ENCODE measurements at places on chromosomes 1 and 21.

DNA sequence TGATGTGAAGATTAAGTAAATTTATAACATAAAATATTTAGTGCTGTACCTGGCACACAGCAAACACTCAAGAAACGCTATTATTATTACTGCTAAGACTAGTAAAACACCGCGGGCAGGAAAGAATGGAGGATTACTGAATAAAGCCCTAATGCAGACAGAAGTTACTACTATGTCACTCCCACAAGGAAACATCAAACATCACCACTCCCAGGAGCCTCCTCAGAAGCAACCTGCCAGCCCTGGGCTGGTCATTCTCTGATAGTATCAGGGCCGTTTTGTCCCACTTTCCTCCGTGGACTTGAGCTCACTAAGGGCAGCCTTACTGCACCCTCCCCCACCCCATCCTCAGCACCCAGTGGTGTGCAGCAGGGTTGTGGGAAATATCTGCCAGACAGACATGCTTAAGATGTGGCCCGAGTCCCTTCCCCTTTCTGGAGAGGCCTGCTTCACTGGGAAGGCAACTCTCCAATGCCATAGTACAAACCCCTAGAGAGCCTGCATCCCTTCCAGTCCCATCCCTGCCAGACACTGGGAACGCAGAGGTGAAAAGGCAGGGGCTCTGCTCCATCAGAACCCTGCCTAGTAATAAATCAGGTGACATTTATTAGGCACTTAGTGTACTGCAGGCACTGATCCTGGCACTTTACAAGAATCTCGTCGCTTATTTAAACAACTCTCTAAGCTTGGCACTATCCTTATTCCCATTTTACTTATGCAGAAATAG lies 41.7 kb upstream of the ECE1 start:
- no peak for DNase-seq

DNA sequence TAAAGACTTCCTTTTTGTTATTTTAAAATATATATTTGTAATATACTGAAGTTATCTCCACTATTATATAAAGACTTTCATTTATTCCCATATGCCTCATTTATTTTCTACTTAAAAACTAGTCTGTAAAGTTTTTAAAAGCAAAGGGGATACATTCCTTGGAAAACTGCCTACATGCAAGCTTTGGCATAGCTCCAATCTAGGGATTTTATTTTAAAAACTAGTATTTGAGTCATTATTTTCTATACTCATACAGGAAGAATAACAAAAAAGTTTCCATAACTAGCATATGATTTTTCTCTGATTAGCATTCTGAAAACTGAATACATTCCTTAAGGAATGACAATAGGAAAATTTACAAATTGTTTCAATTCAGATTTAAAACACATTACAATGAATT lies 88.9 kb downstream of the COL24A1 start:
- no peak for DNase-seq

DNA sequence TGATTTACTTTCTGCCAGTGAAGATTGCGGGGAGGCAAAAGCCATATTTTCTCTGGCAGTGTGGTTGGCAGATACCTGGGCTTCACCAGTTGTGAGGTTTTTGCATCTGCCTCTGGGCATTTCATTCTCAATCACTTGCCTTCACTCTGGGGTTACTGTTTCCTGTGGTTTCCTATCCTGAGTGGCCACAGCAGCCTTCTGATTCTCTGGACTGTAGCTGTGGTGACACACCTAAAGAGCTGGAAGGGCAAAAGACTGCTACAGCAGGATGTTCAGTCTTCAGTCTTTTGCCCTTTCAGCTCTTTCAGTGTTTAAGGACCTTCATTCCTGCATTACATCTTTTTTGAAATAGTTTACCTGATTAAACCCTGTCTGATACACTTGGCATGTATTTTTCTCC lies 50.5 kb upstream of the GPR52 start:
- DNase-seq = no peak

DNA sequence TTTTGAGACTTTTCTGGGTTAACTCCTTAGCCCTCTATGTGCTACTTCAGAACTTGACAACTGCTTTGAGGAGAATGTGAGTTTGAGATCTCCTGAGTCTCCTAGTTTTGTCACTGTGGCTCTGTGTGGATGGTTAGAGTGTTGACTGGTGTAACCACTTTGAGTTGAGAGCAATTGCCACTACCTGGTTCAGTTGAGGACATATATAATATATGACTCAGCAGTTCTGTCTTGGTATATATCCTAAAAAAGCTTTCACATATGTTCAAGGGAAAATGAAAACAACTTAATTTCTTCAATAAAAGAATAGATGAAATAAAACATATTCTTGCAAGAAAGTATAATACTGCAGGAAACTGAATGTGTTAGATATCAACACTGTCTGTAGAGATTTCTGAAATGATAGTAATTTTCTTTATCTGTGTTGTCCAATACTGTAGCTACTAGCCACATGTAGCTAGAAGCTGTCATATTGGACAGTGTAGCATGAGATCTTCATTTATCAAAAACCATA lies 96.7 kb upstream of the QSOX1 start:
- no peak for DNase-seq

DNA sequence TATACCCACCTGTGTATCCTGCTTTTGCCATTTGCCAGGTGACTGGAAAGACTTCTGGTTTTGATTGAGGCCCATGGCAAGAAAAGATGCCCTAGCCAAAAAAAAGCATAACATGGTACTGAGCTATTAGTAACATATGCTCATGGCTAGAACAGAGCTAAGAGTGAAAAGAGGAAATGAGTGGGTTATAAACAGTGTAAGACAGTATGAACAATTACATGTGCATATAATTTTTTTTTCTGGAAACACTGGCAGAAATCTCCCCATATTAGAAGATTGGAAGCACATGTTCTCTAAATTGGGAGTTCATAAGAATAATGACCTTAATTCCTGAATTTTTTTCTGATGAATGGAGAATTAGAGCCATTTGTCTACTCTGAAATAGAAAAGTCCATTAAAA lies 41.2 kb upstream of the PDC start:
- DNase-seq = no peak

GRCh38 chr1:201661823-201662359 lies 123.0 kb downstream of the NAV1 start:
- DNase-seq = no peak

GRCh38 chr1:1997576-1997975 lies 6.0 kb downstream of the CFAP74 start:
- no peak for DNase-seq

- no peak for DNase-seq
Observed at GRCh38 chr1:24609949-24610517, 33.1 kb upstream of the SRRM1 start.

- no peak for DNase-seq
Observed at GRCh38 chr1:23673086-23673813, 18.4 kb upstream of the RPL11 start.

DNA sequence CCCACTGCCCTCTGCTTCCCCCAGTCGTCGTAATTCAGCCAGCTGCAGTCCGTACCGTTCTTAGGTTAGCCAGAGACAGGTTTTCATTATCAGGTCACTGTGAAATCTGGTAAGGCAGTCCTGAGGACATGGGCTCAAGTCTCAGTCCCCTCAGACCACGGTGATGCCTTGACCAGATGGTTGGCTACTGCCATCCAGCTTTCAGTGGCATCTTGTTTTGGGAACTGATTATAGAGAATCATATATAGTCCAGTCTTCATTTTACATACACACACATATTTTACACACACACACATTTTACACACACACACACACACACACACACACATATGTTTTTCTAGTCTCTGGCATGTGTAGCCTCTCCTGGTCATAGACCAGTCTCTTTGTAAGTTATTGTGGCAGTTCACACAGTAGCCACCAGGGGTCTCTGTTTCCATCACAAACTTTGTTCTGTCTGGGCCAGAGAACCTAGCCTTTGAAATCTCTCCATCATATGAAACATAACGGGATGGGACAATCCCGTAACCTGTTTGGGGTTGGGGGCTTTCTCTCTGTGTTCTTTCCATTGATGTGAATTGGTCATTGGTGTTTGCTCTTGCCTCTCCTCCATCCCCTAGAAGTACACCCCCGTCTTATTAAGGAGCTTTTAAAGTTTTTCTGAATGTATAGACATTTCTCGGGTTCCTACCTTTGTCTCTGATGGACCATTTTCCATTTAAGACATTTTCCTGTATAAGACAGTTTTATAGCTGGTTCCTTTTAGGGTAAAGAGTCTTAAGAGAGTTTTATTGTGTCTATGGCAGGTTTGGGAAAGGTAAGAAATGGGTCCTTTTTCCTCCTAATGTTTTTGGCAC lies 8.4 kb upstream of the IKBKE start:
- peak; percentile 72 for DNase-seq

DNA sequence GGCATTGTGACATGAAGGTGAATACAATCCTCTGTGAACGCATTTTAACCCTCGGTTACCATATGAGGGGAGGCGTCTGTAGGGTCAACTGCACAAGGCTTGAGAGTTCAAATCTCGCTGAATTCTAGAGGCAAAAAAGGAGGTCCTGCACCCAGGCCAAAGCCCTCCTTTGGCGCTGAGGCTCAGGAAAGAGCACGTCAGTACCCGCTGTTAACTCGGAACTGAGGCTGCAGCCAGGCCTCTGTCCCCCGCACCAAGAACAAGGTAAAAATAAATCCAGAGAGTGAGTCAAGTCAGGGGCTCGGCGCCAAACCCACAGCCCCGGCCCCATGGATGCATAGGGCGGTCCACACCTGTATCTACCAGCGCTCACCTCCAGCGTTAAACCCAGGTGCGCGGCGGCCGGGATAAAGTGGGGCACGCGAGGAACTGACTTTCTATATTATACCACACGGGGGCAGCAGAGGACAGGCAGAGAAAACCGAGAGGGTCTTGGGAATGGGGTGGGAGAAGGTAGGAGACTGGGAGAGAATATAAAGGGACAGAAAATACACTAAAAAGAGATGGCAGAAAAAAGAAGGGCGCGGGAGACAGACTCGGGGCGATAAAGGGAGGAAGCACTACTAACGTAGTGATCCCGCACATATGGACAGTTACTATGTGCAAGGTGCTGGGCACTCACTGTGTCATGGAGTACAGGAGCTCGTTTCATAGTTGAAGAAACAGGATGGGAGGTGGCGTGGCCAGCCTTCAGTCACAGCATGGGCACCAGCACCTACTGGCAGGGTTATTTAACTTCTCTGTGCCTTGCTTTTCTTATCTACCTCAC lies 54.9 kb downstream of the DMRTA2 start:
- DNase-seq = no peak

DNA sequence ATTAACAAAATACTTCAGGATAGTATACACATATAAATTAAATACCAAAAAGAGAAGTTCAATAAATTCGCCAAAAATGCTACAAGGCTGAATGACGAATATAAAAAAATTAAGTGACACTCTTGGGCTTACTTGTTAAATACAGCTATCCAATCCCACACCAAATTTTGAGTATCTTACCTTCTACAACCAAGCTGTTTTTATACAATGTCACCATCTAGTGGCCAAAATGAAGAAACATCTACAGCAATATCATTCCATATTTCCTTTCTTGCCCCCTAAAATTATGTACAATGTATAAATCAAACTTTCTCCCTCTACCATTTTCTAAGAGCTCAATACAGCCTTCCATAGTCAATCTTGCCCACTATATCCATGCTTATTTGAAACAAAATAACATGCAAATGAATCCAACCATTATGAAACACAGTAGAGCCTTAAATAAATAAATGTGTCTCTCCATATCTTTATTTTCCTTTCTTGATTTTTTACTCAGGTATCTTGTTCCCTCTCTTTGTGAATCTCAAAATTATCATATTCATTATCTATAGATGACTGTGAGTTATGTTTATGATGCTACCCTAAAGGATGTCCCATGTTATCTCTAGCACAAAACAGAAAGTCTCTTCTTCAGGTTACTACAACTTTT lies 86.3 kb downstream of the ACBD6 start:
- no peak for DNase-seq

GRCh38 chr1:209421978-209422680 lies 161.4 kb upstream of the CAMK1G start:
- DNase-seq = no peak

DNA sequence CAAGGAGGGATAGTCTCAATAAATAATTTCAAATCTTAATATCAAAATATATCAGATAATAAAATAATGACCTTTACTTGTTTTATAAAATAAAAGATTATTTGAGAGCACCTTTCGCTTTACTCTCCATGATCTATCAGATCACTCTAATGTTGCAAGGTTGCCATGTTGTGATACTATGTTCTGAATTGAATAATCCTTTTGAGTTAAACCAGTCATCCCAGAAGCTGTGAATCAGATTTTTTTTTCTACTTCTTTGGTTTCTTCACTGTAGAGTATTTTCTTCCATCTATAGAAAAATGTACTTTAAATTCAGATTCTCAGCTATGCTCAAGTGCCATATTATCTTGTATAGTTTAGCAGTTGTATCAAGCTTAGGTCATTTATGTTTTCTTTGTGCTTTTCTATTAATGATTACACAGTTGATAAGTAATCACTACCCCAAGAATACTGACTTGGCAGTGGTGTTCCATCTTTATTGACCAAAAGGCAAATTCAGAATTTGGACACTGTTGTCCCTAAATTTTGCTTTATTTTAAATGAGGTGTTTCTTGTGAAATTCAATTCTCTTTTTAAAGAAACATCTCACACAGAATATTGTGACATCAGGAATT lies 32.9 kb downstream of the BRDT start:
- no peak for DNase-seq

GRCh38 chr1:31570228-31570627 lies 6.1 kb upstream of the TINAGL1 start:
- DNase-seq = no peak

DNA sequence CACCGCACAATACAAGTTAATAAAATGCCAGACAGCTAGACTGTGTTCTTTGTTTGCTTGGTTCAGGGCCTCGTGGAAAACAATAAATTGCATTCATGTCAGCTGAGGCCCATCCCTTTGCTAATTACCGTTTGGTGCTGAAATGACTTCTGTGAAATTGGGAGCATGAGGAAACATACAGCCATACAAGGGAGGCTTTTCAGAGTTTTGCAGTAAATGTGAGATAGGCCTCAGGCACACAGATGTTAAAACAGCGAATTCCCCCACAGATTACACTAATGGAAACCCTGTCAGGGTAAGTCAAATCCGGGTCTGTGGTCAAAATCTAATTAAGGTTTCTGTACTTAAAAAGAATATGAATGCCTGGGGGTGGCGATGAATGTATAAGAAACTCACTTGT lies 173.5 kb upstream of the LMO4 start:
- no peak for DNase-seq

DNA sequence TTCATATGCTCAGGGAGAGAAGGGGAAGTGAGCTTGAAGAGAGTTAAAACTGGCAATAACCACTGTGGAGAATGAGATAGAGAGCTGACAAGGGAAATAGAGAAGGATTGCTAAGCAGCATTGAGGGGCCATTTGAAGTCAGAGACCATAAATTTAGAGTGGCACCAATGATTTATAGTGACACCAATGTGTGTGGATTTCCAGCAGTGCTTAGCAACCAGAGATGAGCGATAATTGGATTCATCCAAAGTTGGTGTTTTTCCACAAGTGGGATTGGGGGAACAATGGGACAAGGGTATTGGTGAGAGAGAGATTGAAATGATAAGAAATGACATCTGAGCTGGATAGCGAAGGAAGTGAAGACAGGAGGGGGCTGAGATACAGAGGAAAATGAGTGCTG lies 114.1 kb downstream of the C1orf94 start:
- no peak for DNase-seq
